Stimulated activated CD4-positive, alpha-beta T cell treated with anti-CD3 and anti-CD28 coated beads, Interleukin-4, amount 100 ng/mL, for 48 hours (primary cell): ENCODE measurements at places on chromosomes 7 and 10.

GRCh38 chr10:17808971-17809841 lies at the start of gene MRC1:
Gene MRC1 (plus strand): TSS chr10:17809348. CDS start chr10:17809466, 118 bp downstream.
- no peak for DNase-seq

GRCh38 chr10:33889371-33889770 lies 554.9 kb upstream of the NRP1 start:
- no peak for DNase-seq

DNA sequence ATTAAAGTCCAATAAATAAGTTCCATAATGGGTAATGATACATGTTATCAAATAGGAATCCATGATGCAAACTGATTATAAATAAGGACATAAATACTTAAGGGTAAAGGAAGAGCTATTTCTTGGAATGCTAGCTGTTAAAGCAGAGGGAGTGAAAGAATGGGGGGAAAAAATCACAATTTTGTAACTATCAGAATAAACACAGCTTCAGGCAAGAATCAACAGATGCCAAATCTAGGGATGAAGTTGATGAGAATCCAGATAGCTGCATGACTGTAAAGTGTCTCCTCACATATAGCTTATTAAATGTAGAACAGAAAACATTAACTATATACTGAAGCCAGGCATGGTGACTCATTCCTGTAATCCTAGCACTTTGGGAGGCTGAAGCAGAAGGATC lies 4.9 kb downstream of the IPMK start:
- DNase-seq: no peak

GRCh38 chr7:2728316-2729030 lies 40.5 kb downstream of the AMZ1 start:
- DNase-seq: no peak

DNA sequence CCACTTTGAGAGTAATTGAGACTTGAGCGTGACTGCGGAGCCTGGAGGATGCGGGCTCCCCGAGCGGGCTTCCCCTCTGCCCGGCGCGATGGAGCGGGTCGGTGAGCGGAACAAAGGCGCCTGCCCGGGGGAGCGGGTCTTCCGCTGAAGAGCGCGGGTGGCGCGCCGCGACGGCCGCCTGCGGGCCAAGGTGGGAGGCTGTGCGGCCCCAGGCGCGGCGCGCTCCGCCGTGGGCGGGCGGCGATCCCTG lies at the start of gene GALNT17:
Gene GALNT17 (plus strand): TSS at position 18 of the 250 bp plus-strand sequence.
- DNase-seq: no peak

DNA sequence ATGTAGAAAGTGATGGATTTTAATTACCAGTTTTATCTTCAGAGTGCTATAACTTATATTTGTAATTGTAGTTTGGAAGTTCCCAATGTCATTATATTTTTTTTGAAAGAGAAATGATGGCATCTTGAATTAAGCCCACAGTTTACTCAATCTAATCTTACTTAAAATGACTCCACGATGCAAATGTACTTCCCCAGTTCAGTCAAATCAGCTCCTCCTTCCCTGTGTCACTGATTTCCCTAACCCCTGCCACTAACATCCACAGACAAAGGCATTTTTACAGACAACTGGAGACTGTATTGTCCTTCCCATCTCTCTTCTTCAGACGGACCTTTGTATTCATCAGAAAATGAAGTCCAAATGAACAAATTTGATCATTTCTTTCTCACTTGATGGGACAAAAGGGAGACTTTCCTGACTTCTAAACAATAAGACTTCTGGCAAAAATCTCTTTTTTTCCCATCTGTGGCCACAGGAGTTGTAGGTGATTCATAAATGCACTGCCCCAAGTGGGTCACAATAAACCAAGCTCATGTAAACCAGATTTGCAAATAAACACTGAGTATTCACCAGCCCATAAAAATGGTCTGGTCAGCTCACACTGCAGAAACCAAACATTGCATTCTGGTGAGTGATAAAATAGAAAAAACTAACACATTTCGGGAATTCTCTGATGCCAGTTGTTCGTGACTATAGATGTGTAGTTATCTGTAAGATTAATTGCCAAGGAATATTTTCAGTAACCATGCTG lies 162.9 kb downstream of the FANK1 start:
- no peak for DNase-seq

DNA sequence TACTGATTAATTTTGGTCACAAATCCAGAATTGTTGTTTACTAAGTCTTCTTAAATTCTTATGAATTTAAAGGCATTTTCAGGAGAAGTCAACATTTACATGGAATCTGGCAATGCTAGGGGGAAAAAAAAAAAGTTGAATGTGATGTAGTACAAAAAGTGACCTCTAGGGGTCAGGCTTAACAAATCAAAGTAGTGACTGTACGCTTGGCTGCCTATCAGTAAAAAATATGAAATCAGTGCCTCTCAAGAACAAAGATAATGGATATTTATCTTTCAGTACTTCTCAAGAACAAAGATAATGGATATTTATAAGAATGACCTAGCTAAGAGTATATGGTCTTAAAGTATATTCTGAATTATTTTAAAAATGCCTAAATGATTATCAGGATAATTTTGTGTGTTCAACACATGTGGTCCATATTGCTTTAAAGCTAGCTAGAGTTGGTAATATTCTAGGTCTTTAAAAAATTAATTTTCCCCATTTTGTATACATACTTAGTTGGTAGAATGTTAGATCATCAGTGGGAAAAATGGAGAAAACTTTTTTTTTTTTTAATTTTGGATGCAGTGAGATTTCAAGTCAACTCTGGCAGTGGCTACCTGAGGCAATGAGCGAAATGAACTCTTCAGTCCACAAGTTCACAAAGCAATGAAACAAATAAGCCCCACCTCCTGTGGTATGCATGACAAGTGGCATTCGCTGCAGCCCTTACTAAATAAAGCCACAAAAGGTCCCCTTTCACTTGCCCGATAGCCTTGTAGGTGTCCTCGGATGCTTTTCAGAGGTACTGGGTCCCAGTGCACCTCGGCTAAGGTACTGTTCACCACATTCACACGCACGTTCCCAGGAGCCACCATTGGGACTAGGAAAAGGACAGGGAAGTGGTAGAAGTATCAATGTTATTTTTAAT lies 51.2 kb upstream of the LAMB4 start:
- DNase-seq: no peak

DNA sequence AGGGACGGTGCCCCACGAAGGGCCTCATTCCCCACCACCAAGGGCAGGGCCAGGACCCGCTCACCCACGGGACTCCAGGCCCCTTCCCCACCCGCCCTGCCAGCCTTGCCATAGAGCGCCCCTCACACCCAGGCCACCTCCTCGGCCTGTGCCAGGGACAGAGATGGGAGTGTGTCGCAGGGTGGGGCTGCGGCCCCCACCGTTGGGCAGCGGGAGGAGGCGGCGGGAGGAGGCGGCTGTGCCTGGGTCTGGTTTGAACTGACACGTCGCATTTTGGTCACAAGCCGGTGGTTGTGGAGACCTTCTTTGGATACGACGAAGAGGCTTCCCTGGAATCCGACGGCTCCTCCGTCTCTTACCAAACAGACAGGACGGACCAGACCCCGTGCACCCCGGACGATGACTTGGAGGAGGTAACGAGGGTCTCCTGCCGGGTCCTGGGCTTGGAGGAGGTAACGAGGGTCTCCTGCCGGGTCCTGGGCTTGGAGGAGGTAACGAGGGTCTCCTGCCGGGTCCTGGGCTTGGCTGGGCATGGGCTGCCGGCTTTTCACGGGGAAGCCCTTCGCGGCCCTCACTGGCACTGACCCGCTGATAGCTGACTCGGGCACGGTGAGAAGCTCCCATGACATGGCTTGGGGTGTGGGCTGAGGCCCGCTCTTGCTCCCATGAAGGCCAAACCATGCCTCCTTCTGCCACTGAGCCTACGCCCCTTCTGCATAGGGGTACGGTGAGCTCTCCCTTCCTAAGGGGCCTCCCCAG lies 46.4 kb upstream of the DPYSL4 start:
- no peak for DNase-seq

- DNase-seq: no peak
Observed at GRCh38 chr10:3750854-3751253, 34.2 kb downstream of the KLF6 start.

- DNase-seq: peak; percentile 51
Observed at GRCh38 chr10:119206603-119207365, 587 bp upstream of the GRK5 start.

DNA sequence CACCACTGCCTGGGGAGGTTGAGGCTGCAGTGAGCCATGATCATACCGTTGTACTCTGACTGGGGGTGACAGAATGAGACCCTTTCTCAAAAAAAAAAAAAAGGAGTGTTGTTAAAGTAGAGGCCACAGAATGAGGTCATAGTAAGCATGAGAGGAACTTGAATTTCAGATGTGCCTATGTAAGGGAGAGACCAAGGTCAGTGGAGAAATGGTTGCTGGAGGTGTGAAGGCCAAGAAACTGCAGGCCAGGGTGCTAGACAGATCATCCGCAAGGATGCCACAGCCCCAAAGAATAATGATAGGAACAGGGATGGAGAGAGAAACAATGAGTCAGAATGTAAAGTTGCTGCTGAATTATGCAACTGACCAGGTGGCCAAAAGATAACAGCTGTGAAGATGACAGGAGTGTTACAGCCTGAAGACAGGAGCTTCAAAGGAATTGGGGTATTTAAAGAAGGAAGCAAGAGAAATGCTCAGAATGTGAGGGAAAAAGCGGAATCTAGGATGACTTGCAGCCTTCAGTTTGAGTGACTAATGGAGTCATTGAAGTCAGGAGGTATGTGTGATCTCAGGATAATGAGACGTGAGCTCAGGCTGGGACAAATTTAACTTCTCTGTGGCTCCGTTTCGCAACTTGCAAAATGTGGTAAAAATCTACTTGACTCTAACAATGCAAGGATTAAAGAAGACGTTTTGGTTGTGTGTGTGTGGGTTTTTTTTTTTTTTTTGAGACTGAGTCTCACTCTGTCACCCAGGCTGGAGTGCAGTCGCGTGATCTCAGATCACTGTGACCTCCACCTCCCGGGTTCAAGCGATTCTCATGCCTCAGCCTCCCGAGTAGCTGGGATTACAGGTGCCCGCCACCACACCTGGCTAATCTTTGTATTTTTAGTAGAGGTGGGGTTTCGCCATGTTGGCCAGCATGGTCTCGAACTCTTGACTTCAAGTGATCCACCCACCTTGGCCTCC lies 22.2 kb downstream of the TYW1B start:
- no peak for DNase-seq

- no peak for DNase-seq
Observed at GRCh38 chr7:43648473-43649406, 65.8 kb downstream of the STK17A start.

- no peak for DNase-seq
Observed at GRCh38 chr7:133134810-133135209, 52.9 kb upstream of the CHCHD3 start.

- no peak for DNase-seq
Observed at GRCh38 chr7:19117091-19117869, at the start of gene TWIST1. Gene TWIST1 (minus strand): TSS chr7:19117636. CDS start chr7:19117321, 315 bp downstream.

DNA sequence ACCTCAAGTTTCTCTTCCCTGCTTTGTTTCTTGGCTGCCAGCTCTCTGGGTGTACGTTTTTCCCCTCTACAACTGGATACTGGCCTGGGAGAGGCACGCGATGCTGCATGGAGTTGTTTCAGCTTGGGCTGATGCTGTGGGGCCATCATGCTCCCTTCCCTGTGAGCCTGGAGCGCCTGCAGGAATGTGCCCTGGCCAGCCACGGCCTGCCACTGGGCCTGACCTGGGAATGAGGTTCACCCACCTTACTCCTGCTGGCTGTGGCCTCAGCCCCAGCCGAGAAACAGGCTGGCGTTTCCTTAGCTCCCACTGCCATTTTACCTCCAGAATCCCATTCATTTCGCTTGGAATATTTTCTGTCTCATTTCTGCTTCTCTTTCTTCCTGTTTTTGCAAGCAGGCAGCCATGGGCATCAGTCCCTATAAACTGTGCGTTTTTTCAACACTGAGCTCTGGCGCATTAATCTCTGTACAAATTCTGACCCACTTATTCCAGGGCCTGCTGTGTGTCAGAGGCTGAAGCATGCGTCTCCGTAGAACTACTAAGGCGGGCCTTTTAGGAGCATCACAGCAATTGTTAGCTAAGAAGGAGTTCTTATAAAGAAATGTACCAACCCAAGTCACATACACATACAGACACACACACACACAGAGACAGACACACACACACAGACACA lies 57.9 kb downstream of the GATA3 start:
- DNase-seq: no peak

DNA sequence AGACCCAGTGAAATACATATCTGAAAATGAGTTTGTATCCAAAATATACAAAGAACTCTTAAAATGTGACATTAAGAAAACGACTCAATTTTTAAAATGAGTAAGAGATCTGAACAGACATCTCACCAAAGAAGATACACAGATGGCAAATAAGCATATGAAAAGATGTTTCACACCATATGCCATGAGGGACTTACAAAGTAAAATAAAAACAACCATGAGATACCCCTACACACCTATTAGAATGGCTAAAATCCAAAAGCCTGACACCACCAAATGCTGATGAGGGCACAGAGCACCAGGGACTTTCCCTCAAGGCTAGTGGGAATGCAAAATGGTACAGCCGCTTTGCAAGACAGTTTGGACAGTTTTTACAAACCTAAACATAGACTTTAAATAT lies 27.9 kb downstream of the GFRA1 start:
- no peak for DNase-seq

GRCh38 chr10:100571084-100571856 lies 35.5 kb downstream of the HIF1AN start:
- DNase-seq: no peak

GRCh38 chr7:90595342-90595800 lies 750 bp upstream of the CDK14 start:
- no peak for DNase-seq

GRCh38 chr10:103786020-103786419 lies 69.4 kb downstream of the SH3PXD2A start:
- DNase-seq: no peak

DNA sequence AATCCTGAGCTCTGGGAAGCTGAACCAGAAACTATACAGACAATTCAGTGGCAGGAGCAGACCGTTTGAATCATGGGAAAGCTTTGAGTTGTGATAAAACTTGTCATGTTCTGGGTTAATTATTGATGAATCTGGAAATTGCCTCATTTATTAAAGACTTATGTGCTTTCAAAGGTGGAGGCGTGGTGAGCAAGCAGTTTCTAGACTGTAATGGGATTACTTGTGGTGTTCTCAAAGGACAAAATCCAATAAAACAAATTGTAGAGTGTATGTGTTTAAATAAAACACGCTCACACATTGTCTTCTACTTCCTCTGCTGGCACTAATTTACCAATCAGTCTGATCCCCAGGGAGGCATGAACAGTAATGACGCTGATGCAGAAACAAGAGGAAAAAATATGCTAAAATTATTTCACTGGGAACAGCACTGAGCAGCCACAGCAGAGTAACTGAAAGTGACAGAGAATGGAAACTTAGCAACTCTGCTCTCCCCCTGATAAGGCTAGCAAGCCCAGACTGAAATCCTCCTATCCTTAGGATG lies 25.1 kb downstream of the PARD3 start:
- no peak for DNase-seq

GRCh38 chr7:123752534-123752933 lies 3.7 kb upstream of the WASL start:
- DNase-seq: no peak

GRCh38 chr7:53351681-53352080 lies 316.2 kb downstream of the POM121L12 start:
- DNase-seq: no peak

DNA sequence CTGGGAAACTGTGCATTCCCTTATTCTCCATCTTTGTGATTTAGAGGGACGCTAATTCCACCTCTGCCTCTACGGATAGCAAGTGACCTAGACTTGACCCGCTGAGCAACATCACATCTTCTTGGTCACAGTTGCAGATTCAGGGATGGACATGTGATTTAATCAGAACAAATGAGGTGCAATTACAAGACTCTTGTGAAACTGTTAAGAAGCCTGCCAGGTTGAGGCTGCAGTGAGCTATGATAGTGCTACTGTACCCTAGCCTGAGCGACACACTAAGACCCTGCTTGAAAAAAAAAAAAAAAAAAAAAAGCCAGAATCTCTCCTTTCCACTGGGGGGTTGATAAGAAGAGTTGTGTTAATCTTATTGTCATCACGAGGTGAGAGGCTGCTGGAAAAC lies 14.4 kb downstream of the MPLKIP start:
- DNase-seq: no peak
